ENCODE measurements at places on chromosomes 1 and 21.

DNA sequence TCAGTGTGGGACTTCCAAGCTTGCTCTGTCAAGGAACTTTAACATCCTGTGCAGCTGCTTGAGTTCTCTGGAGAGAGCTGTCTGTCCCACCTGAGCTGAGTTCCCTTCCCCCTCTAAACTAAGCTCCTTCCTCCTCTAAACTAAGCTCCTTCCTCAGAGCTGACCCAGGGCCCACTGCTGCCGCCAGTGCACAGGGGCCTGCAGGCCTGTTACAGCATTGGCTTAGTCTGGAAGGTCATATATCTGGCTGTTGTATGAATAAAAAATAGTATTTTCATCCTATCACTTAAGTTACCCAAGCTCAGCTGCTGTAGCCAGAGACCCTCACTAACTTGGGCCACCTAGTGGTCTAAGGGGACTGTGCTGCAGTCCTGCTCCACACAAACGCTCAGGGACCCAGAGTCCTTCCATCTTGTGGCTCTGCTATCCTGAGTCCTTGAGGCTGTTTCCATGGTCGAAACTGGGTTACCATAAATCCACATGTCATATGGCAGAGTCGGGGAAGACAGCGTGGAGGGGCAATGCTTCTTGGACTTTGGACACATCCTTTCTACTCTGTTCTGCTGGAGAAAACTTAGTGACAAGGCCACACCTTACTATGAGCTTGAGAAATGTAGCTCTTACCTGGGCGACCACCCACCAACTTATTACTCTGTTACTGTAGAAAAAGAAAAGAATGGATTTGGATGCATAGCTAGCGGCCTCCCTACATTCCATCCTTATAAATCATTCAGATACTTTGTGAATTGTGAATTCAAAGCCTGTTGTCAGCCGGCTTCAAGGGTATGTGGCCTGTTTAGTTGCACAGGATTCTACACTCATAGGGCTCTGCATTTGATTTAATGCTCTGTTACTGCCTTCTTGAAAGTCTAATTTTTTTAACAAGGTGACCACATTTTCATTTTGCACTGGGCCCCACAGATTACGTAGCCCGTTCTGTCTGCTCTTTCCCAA lies 71.4 kb upstream of the GCLM start:
- no peak for DNase-seq

DNA sequence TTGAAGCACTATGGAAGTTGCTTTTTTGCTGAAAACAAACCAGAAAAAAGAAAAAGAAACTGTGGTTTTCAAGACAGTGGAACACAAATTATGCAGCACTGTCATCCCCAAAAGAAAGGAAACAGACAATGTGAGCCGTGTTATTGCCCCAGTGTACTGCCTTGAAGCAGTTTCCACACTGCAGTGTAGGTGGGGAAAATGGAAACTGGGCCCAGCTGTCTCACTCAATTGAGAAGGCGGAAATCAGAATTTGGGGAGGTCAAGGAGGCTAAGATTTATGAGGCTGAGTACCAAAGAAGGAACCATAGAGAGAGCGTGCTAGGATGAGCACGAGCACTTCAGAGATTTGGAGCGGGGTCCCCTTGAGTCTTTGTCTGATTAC lies 55.5 kb downstream of the MPZL1 start:
- no peak for DNase-seq

DNA sequence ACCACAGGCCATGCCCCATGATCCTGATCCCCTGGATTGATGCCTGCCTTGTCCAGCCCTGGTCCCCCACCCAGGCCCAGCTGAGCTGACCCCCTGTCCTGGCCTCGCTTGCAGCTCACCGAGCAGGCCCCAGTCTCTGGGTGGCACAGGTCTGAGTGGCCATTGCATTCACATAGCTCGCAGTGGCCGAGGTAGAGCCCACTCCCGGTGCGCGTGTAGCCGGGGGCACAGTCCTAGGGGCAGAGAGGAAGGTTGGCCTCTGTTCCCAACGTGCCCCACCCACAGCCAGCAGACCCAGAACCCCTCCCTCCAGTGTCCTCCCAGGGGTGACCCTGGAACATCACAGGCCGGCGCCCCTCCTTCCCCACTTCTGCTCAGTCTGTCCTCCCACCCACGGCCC lies 51.9 kb downstream of the LDLRAD2 start:
- peak; percentile 37 for DNase-seq

DNA sequence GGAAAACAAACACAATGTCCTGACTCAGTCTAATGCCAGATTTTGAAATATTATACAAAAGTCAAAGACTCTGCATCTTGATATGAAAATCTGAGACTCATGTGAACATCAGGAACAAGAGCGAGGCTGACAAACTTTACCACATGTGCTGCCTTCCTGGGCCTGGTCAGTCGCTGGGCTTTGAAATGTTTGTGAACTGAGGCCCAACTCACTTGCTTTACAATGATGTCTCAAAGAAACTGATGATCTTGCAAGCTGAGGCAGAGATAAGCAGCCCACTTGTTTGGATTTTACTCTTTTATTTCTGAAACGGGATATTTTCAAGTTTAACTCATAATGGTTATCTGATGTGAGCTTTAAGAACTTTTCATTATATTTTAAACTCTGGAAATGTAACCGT lies 2.1 kb downstream of the BCAR3 start:
- DNase-seq: no peak

DNA sequence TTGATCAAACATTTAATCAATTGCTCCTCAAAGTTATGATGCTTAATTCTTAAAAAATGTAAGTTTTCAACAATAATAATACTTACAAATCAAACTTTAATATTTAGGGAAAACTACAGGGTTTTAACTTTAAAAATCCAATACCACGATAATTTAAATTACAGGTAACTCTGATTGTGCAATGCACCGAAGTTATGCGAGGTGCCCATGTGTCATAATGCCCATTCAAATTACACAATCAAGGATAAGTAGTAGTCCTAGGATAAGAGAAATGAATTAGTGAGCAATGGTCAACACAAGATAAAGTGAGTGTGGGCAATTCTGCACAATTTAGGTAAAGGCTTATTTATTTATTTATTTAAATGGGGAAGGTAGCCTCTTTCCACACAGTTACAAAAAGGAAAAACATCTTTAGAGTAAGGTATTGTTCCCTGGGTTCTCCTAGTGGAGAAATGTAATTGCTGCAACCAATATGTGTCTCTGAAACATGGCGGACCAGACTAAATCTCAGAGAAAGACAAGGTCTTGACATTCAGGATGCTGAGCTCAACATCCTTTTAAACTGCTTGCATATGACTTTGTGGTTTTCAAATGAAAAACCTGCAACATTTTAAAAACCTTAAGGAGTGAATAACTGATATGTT lies 164.2 kb downstream of the TTLL7 start:
- DNase-seq: no peak

DNA sequence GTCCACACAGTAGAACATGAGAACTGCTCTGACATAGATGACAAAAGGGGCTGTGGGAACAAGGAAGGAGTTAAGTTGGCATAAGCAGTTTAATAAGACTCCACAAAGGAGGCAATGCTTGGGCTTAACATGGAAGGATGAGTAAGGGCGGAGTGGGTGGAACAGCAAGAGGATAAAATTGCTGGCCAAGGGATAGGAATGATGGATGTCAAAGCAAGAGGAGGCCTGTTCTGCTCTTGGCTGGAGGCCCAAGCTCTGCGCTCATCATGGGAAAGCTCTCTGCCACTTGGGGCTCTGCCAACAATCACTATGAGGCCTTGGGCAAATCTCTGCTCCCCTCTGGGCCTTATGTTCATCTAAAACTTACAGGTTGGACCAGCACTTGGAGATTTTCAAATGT lies 98.3 kb upstream of the CAMK1G start:
- no peak for DNase-seq

DNA sequence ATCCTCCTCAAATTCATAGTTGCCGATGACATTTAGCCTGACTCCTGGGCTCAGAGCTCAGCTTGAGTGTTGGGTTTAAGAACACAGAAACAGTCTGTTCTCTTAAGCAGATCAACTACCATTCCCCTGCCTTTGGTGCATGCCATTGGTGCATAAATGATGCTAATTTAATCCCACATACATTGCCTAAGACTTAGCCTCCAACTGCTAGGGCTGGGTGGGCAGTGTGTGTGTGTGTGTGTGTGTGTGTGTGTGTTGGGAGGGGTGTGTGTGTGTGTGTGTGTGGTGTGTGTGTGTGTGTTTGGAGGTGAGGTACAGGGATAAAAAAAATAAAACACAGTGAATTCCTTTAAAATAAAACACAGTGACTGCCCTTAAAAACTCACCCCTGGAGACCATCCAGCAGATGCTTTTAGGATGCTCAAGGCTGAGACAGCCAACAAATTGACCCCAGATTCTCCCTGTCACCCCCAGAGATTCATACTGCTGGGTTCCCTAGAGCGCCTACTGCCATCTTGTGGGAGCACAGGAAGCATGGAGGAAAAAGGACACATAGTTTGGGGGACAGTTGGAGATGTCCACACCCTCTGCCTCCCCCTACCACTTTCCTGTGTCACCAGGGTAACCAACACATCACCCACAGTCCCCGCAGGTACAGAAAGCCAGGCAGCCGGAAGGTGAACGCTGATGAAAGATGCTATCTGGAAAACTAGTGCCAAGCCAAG lies 30.6 kb downstream of the KLHDC7A start:
- DNase-seq: no peak

DNA sequence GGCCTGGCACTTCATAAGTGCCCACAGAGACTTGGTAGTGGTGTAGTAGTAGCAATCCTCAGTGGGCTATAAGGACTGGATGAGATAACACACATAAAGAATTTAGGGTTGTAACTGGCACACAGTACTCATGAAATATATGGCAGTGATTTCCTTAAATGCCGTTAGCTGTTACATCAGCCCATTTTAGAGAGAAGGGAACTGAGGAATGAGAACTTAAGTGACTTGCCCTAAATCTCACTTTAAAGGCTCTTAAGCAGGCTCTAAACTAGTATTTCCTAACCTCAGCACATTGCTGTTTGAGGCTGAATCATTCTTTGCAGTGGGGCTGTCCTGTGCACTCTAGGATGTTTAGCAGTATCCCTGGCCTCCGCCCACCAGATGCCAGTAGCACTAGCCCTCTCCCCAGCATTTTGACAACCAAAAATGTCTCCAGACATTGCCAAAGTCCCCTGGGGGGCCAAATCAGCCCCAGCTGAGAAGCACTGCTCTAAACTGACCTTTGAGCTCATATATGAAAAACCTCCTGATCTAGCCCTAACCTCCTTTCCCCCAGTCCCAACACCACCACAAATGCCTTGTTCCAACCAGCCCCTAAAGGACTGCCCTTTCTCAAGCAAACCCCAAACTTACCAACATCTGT lies 11.6 kb downstream of the CAMK2N1 start:
- DNase-seq: no peak

DNA sequence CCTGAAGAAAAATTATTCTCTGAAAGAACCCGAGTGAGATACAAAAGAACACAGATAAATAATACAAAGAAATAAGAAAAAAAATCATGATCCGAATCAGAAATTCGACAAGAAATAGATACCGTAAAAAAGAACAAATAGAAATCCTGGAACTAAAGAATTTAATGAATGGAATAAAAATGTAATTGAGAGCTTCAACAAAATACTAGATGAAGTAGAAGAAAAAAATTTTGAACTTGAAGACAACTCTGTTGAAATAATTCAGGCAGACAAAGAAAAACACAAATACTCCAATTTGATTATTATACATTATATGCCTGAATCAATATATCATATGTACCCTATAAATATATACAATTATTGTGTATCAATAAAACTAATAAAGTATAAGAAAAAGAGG lies 4.8 kb upstream of the OR6F1 start:
- no peak for DNase-seq

- DNase-seq: peak; percentile 92
These were observed 15.3 kb upstream of the SKI start for GRCh38 chr1:2212532-2213491.

DNA sequence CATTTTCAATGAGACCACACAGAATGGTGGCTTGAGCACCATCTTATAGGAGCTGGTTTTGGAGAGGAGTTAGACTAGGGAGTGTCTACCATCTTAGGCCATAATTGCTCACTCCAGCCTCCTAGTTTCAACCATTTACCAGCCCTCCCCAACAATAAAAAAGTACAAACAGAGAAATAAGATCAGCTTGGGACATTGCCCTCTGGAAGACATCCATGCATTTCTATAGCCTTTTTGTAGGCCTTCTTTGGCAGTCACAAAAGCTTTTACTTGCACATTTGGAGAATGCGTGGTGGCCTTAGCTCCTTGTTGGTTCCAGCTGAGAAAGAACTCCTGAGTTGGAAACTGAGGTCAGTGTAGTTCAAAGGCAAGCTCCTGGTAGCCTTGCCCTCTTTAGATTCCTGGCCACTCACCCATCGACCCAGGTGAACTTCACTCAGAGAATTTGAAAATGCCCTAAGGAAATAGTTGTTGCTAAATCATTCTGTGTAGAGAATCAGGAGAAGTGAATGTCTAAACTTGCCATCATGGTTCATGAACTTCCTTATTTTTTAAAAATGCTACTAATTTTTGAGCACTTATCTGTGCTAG lies 301.7 kb upstream of the PROX1 start:
- no peak for DNase-seq

Data from lower lobe of right lung (tissue), 2 donors.